ENCODE measurements at places on chromosomes 6 and 20.

DNA sequence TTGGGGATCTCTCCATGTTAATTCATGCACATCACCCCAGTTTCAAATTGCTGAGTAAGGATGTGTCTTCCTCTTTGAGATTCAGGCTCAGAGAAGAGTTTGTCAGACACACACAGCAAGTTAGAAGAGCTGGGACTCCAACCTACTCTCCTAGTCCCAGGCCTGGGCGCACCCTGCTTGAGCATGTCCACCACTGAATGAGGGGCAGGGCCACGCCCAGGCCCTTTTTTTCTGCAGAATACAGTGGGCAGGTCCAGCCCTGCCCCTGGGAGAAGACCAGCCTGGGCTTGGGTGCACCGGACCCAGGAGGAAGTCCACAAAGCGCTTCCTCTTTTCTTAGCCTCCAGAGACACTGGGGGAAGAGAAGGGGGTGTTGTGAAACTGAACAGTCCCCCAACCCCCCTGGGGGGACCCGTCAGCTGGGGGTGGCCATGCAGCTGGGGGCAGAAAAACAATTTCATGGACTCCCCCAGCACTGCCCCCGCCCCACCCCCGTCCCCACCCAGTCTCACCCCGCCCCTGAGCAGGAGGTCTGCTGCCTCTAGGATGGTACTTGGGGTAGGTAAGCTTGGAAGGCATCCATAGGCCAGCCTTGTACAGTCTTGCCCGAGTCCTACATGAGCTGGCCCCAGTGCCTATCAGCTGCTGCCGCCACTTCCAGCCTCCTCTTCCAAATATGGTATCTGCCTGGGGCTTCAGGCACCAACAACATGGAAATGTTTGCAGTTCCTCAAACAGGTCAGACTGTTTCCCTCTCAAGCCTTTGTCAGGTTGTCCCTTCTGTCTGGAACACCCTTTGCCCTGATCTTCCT, 11.7 kb upstream of the HCK start:
- no peak for DNase-seq

GRCh38 chr6:21874372-21874771, 280.8 kb downstream of the SOX4 start:
- no peak for DNase-seq

GRCh38 chr6:13803581-13803980, 10.8 kb downstream of the MCUR1 start:
- no peak for DNase-seq

DNA sequence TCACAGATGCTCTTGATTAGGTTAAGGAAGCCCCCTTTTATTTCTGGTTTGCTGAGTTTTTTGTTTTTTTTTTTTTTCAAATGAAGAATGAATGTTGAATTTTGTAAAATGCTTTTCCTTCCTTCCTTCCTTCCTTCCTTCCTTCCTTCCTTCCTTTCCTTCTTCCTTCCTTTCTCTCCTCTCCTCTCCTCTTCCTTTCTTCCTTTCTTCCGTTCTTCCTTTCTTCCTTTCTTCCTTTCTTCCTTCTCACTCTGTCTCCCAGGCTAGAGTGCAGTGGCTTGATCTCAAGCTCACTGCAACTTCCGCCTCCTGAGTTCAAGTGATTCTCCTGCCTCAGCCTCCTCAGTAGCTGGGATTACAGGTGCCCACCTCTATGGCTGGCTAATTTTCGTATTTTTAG, 158.2 kb downstream of the ZFAND3 start:
- DNase-seq = no peak

GRCh38 chr6:156182356-156182755, 594.8 kb upstream of the ARID1B start:
- DNase-seq = no peak

DNA sequence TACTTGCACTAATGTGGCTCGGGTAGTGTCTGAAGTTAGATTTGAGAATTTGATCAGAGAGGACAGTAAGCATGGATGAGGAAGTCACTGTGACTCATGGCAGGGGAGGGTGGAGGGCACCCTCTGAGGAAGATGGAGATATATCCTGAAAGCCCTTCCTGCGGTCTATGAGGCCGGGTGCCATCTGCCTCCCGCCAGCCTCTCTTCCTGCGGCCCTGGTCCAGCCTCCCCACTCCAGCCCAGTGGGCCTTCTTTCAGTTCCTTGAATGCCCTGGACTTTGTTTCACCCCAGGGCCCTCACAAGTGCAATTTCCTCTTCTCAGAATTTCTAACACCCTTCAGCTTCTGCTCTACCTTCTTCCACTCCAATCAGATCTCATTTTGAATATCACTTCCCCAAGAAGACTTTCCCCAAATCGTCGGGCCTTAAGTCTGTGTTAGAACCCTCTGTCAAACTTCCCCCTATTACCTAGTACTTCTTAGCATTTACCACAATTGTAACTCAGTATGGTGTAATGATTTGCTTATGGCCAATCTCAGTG, 20.2 kb upstream of the TNFAIP3 start:
- no peak for DNase-seq

- DNase-seq = no peak
Observed at GRCh38 chr6:90003069-90003795, 109.0 kb downstream of the GJA10 start.

DNA sequence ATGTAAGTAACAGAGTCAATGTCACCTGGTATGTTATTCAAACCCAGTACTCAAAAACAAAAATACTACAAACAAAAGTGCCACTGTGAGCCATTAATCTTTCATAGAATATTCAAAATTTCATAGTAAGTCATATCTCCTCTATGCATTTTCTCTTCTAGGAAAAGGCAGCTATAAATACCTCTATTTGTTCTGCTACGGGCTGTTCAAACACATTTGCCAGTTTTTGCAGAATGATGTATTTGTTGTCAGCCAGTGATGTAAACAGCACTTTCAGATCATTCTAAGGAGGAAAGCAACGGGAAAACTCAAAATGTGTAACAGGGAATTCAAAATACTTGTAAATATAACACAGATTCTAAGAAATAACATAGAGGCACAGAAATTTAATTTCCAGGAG, 388.2 kb downstream of the SYNE1 start:
- no peak for DNase-seq

- no peak for DNase-seq
Observed at GRCh38 chr20:57667388-57667787, 42.4 kb downstream of the PMEPA1 start.

- no peak for DNase-seq
Observed at GRCh38 chr6:32692019-32692418, 25.6 kb upstream of the HLA-DQB1 start.

- DNase-seq = no peak
Observed at GRCh38 chr6:108113557-108114519, 39.3 kb upstream of the OSTM1 start.

DNA sequence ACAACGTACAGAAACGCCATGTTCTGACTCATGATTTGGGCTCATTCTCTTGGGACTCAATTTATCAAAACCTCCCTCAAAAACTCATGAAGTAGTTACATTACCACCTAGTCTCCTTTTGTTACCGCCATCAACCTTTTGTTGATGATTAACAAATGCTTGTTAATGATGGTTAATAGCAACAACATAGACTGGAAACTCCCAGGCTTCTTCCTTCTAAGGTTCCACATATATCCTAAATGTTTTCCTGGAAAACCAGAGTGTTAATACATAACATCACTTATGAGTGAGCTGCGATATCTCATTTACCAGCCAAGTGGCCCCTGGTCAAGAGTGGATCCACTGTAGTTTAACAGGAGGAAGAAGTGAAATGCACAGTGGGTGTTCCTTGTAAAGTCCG, 176.3 kb downstream of the ERMARD start:
- DNase-seq = no peak

- DNase-seq = no peak
Observed at GRCh38 chr20:50635676-50636600, 55.4 kb downstream of the RIPOR3 start.

GRCh38 chr20:41507436-41507835, 110.7 kb downstream of the CHD6 start:
- no peak for DNase-seq

DNA sequence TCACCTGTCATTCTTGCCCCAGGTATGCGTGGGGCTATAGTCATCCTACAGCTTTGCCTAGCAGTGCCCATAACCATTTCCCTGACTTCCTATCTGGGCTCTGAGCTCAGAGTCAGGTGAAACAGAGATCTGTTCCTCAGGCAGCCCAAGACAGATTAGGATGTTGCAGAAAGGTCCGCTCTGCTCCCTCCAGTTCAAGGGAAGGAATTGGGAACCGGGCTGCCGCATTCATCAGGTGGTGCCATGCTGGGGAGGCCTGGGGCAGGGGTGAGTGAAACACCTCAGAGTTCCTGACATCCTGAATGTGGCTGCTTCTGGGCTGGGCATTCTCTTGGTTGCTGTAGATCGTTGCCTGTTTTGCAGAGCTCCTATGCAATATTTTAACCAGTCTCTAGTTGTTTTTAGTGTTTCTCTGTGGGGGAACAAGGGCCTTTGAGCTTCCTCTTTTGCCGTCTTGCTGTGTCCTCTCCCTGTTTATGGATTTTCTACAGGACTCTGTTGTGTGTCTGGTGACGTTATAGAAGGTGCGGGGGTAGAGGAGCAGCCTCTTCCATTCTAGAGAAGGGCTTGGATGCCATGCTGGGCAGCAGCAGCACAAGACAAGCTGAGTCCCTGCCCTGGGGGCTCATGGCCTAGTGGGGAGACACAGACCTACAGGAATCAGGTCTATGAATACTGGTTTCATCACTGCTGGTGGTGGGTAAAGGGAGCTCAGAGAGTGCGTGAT, 9.2 kb downstream of the ENTPD6 start:
- peak; percentile 92 for DNase-seq

DNA sequence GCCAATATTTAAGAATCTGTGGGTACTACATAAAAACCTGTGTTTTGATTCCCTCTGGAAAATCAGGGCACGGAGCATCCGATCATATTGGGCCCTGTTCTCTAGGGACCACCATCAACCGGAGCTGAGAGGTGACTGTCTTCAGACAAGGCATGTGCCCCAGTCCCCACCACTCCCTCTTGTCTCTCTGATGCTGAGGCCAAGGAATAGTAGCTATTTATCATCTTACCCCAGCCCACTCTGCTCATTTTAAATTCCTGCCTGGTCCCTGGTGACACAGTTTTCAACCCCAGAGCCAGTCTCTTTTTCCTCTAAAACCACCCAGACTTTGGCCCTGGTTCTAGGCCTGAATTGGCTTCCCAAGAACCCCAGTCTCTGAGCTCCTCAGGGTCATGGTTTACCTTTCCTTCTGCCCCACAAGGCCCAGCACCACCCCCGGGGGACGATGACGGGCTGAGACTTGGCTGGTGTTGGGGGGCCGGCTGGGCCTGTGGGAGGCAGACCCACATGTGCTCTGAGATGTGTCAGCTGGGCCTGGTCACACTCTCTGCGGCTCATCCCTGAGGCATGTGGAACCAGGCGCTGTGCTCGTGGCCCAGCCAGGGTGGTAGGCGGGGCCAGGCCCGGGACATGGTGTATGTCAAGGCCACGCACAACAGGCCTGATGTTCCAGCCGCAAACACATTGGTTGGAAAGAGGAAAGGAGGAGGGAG, 114.4 kb downstream of the CEBPB start:
- no peak for DNase-seq

- DNase-seq = no peak
Observed at GRCh38 chr20:23857962-23858595, 21.5 kb downstream of the CST5 start.

- no peak for DNase-seq
Observed at GRCh38 chr20:23097636-23098580, 11.8 kb upstream of the CD93 start.

GRCh38 chr20:63743210-63743970, 3.8 kb downstream of the SLC2A4RG start:
- no peak for DNase-seq

- DNase-seq = no peak
Observed at GRCh38 chr6:132359886-132360285, 41.4 kb downstream of the MOXD1 start.

DNA sequence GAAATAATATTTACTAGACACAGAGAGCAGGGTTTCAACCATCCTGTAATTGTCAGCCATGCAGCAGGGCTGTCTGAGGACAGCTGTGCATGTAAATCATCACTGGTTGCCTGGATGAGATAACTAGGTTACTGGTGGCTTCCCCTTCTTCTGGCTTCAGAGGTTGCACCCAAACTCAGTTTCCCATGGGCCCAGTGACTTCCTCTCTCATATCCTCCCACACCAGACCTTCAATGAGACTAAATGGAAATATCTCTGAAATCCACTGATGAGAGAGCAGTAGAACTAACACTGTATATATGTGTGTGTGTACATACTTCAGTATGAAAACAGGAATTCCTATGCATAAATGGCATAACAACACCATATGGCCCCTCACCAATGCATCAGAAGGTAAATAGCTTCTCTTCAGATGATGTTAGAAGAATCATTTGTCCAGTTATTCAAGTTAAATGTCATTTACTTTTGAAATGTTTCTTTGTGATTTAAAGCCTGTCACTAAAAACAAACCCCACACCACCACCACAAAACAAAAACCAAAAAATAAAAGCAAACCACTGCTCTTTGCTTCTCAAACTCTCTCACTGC, 51.0 kb upstream of the IL20RA start:
- no peak for DNase-seq

DNA sequence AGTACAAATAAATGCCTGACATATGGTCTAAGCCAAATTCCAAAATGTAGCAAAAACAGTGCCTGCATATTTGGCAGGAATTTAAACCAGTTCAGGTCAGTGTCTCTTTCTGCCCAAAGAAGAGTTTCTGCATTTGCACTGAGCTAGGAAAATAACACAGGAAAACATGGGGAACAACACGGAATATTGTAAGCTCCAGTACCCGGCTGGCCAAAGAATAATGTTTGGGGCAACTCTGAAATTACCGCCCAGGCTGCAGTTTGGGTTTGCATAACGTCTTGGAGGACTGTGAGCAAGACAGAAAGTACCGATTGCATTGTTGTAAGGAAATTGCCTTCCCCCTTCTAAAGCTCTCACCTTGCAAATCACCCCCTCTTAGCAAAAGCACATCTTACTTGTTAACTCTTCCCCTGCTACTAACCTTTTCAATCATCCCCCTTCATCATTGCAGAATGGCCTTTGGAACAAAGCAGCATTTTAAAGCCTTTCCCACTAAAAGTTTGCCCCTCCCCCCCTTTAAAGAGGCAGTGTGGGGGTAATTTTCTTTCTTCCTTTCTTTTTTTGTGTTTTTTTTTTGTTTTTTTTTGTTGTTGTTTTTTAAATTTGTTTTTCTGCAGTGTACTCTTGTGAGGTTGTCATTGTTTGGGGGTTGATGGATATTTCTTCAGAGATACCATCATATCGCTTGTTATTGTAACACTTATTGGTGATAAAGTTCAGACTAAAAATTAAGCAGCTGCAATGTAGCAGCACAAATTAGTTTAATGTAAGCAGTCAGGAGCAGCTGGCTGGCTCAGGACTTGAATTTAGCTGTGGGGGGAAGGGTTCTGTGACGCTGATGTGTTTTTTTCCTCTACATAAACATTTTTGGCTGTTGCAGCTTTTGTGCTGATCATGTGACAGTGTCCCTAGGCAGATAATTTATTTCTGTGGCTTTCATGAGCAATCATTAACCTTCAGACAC, 100.0 kb upstream of the CITED2 start:
- DNase-seq = no peak
